ENCODE measurements at places on chromosomes 7 and 10.

DNA sequence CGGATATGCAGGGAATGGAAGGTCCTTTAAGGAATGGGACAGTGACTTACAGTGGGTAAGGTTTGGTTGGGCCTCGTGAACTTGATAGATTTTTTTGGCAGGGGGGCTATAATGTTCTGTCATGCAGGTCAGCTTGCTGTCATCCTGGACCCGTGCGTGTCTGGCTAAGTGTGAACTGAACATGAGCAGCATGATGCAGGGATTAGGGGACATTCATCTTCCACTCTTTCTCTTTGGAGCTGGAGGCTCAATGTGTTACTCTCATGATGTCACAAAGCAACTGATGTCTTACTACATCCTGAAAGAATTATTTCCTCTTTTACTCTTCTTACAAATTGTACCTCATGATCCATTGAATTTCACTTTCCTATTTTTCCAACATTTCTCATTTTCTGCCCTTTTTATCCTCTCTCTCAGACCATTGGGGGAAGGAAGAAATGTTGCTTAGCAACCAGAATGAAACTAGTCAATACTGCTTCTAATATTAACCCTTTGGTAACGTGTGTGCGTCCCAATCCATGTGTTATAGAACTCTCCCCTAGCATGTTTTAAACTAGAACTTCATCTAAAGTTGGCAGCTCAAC lies 549.1 kb downstream of the LRMDA start:
- DNase-seq = no peak

DNA sequence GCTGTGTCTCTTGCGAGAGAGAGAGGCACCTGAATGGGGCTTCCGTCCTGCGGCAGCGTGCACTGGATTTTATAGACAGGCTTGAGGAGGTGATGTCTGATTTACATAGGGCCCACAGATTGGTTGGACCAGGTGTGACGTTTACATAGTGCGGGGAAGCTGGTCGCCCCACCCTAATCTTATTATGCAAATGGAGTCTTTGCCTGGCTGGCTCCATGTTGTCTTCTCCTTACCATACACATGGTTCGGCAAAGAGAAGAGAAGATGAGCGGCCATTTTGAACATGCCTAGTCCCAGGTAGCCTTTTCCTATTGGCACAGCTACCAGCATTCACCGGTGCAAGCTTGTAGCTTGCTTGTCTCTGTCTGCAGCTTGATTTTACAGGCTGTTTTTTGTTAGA lies 238.5 kb upstream of the GALNT17 start:
- no peak for DNase-seq

GRCh38 chr7:157300369-157300825 lies 36.4 kb upstream of the DNAJB6 start:
- no peak for DNase-seq

- DNase-seq = no peak
These were observed 145.6 kb upstream of the CALCR start for GRCh38 chr7:93720106-93720505.

DNA sequence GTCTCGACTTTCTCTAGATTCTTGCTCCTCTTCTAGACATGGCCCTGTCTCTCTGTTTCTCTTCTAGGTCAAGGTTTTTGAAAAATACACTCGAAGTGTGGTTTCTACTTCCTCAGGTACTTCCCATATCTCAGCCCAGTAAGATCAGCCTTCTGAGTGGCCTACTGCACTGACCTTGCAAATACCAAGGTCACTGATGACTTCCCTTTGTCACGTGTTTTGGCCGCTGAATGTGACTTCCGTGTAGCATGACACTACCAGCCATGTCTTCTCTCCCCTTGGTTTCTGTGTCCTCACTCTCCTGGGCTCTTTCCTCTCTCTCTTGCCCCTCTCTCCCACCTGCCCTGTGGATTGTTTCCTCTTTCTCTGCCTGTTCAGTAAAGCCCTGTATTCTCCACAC lies 7.9 kb upstream of the WIPF3 start:
- no peak for DNase-seq

GRCh38 chr7:16350634-16351033 lies 70.7 kb downstream of the CRPPA start:
- no peak for DNase-seq

GRCh38 chr7:47743965-47744591 lies 162.2 kb upstream of the TNS3 start:
- no peak for DNase-seq

GRCh38 chr7:46908770-46909169 lies 673.1 kb downstream of the TNS3 start:
- no peak for DNase-seq

- no peak for DNase-seq
These were observed 67.2 kb upstream of the PPP2R2D start for GRCh38 chr10:131833446-131834080.

DNA sequence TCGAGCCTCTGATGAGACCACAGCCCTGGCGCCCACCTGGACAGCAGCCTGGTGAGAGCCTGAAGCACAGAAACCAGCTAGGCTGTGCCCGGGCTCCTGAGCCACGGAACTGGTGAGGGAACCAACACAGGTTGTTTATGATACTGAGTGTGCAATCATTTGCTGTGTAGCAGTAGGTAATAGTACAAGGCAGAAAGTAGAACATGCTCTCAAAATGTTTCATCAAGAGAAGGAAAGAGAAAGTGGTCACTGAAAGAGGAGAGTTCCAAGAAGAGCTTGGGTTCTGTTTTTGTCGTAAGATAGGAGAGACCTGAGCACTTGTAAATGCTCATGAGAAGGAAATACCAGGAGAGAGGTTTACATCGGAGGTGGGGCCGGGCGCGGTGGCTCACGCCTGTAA lies 208.2 kb downstream of the FAM107B start:
- no peak for DNase-seq

DNA sequence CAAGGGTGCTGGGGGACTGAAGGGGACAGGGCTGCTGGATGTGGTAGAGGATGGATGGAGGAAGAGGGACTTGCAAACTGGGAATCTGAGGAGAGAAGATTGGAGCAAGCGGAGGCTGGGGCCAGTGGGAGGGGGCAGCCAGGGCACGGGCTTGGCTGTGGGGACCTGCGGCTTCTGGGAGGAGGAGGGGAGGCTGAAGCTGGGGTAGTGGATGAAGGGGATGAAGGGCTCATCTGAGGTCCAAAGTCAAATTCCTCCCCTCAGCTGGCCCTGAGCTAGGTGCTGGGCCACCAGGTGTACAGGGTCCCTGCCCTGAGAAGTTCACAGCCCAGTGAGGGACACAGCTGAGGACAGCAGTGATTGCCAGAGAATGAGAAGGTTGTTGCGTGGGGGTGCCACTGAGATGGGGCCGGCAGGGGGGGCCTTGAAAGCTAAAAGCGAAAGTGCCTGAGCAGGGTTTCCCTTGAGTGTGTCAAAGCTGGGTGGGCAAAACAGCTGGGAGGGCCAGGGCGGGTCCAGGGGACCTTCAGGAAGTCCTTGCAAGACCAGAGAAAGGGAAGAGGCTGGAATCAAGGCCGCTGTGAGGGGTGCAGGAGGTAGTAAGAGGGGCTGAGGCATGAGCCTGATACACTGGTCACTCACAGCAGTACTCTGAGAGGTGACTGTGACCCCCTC lies 75.2 kb downstream of the MYL10 start:
- DNase-seq = no peak

GRCh38 chr10:112115781-112116385 lies 67.7 kb downstream of the GPAM start:
- DNase-seq = peak; percentile 81

DNA sequence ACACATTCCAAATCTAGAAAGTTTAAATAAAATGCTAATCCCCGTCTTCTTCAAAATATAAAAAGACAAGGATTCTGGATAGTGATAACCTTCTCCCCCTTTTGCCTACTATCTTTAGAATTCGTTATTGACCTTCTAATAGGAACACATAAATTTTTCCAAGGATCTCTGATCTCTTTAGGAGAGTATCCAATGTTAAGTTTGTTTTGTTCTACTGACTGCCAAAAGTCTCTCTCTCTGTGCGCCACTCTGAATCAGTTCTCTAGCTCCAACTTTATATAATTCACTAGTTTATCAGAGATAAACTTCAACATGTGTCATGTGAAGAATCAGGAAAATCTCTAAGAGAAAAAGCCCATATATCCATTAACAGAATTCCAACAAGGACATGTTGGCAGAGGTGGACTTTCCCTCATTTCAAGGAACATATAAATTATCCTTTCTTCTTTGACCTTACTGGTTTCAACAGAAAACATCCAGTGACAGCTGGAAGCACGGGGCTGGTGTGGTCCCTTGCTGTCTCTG lies 615.6 kb downstream of the KCNMA1 start:
- DNase-seq = no peak

GRCh38 chr10:84551437-84552120 lies 223.2 kb downstream of the CCSER2 start:
- DNase-seq = no peak

GRCh38 chr7:30584965-30585364 lies 9.7 kb upstream of the GARS1 start:
- DNase-seq = peak; percentile 36

GRCh38 chr7:77327932-77328628 lies 88.1 kb downstream of the GSAP start:
- peak; percentile 73 for DNase-seq

- no peak for DNase-seq
These were observed 62.7 kb downstream of the ADCYAP1R1 start for GRCh38 chr7:31114593-31115343.

DNA sequence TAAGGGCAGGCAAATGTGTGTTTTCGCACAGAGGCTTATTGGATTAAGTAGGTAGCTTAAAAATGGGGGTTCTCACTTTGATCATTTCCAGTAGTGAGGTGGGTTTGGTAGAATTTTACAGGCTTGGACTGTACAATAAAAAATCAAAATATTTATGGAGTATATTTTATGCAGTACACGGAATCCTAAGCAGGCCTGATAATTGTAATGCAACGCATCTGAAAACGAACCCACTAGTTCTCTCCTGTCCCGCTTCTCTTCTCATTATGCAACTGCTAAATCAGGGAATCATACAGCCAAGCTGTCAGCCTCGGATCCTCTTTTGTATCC lies 377 bp upstream of the POLR1F start:
- DNase-seq = no peak

GRCh38 chr10:62726638-62727037 lies 77.9 kb upstream of the ADO start:
- no peak for DNase-seq

GRCh38 chr7:133024596-133024995 lies 57.3 kb downstream of the CHCHD3 start:
- DNase-seq = no peak

DNA sequence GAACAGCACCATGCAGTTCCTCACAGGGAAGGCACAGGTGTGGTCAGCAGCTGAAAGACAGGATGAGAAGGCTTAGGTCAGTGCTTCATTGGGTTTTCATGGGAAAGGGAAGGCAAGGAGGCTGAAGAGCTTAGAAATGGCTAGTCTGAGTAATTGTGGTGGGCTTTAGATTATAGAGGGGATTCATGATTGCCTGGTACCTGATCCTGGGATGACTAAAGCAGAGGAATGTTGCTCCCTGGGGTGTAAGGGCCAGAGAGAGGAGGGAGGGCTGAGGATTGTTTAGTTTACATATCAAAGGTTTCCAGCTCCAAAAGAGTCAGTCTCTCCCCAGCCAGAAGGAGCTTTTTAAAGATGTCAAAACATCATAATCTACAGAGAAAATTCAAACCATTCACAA lies 396.3 kb upstream of the POM121L12 start:
- no peak for DNase-seq

DNA sequence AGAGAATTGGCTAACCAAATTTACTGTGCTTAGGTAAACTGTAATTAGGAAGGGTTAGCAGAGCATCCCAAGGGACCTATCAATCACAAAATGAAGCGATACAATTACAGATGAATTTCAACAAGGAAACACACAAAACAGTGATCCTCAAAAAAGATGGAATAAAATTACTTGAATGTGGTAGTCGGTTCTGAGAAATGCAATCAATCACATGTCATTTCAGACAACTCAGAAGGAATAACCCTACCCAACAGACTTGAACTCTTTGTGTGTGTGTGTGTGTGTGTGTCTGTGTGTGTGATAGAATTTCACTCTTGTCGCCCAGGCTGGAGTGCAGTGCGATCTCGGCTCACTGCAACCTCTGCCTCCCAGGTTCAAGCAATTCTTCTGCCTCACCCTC lies 43.5 kb downstream of the ST8SIA6 start:
- DNase-seq = no peak

GRCh38 chr10:37975401-37975991 lies 951 bp downstream of the ZNF25 start:
- peak; percentile 68 for DNase-seq

DNA sequence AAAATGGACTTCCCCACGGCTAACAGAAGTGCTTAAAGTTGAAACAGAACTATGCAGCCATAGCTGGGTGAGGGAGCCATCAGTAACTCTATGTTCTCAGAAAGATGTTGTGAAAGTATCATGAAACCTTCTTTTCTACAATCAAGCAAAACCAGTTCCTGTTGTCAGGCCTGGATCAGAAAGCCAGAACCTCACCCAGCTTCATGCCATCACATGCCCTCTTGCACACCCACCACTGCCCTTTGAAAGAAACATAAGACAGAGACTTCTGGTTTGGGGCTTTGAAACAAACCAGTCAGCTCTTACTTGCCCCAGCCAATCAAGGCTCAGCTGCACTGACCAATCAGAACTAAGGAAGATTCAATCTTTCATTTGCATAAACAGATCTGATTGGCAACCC lies 230.8 kb upstream of the FERD3L start:
- DNase-seq = no peak

- DNase-seq = peak; percentile 72
These were observed at the start of gene AS3MT for GRCh38 chr10:102869258-102870198. Gene AS3MT, plus strand, starts transcription at chr10:102869470. Its CDS starts 123 bp downstream, at chr10:102869593.

DNA sequence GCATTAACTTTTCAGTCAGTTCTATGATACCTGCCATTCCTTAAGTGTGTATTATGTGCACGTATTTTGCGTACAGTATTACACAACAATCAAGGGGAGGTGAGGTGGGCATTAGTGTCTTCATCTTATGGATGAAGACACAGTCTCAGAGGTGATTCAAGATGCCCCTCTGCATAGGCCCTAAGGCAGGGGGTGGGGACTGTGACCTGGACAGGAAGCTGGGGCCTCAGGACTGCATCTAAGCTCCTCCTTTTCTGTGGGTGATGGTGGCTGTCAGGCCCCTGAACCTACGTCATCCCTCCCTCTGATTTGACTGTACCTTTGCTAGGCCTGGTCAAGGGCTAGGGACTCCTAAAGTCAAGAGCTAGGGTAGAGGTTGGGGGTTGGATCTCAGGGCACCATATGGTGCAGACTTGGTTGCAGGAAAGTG lies 38.9 kb downstream of the HK1 start:
- peak; percentile 75 for DNase-seq

GRCh38 chr10:94199565-94199964 lies 163.2 kb downstream of the NOC3L start:
- no peak for DNase-seq

- DNase-seq = no peak
These were observed 291.5 kb downstream of the SDK1 start for GRCh38 chr7:3592401-3593134.

GRCh38 chr10:71974489-71975021 lies 10.4 kb downstream of the CHST3 start:
- peak; percentile 60 for DNase-seq
